ENCODE measurements at places on chromosomes 12 and 14.

DNA sequence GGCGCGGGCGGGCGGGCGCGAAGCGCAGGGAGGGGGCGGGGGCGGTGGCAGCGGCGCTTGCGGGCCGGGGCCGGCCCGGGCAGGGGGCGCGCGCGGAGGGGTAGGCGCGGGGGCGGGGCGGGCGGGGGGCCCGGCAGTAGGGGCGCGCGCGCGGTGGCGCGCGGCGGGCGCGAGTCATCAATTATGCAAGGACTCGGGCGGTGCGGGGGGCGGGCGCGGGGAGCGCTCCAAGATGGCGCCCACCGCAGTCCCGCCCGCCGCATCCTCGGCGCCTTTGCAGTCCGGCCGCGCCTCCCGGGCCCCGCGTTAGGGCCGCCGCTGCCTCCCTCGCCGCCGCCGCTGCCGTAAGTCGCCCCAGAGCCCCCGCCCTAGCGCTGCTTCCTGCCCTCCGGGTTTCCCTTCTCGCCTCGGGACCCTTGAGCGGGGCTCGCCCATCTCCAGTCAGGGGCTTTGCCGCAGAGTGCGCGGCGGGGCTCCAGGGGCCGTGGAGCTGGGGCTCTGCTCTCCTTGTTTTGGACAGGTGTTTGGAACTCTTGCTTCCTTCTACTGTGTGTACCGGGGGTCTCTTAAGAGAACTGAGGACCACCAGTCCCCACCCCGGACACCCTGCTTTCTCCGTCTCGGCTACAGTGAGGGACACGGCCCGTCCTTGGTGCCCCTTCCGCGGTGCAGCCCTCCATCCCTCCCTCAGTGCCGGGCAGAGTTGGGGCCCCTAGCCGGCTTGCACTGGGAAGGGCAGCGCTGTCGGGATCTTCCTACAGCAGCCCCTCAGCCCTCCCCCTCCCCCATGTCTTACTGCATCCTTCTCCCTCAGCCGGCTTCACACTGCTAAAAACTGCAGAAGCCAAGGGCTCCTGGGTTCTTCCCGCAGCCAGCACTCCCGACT is at the start of gene SCN8A:
TSS of gene SCN8A (plus strand) at position 218 of the 886 bp plus-strand sequence. CDS start 71,585 bp downstream, outside the sequence.
- DNase-seq: peak; percentile 17

DNA sequence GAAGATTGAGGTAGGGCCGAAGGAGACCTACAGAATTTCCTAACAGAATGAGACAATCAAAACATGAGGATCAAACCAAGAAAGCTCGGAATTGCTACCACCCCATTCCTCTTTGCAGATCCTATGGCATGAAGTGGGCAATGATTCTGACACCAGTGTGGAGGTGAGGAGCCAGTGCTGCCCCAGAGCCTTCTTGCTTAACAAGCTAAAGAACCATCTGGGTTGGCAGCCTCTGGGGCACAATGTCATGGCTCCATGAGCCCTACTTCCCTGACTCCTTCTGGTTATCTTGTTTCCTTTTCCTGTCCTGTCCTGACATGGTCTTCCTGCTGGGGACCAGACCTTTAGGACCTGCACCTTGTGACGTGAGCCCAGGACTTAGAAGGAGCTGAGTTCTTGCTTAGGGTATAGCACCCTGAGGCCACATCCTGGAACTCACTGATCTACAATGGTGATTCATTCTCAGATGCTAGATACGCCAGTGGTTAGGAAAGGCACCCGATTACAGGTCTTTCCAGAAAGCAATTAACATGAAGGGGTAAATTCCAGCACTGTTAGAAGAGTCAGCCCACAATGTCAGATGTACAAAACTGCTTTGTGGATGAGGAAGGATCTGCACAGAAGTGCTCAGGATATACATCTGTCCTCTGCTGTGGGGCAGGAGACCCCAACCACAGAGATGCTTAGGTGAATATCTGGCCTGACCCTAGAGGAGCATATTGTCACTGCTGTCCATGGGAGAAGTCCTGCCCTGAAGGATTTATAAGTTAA is 324.2 kb downstream of the ZFP36L1 start:
- peak; percentile 47 for DNase-seq

DNA sequence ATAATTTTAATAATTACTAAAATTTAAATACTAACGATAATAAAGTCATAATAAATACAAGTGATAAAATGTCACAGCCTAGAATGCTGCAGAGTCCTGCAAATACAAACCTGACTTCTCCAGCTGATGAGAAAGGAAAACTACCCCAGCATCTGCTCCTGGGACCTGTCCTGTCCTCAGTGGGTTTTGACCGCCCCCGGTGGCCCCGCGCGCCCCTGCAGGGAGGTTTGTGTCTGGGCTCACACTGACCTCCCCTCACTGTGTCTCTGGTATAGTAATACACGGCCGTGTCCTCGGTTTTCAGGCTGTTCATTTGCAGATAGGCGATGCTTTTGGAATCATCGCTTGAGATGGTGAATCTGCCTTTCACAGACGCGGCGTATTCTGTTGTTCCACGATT is 1139.4 kb downstream of the TMEM121 start:
- no peak for DNase-seq

DNA sequence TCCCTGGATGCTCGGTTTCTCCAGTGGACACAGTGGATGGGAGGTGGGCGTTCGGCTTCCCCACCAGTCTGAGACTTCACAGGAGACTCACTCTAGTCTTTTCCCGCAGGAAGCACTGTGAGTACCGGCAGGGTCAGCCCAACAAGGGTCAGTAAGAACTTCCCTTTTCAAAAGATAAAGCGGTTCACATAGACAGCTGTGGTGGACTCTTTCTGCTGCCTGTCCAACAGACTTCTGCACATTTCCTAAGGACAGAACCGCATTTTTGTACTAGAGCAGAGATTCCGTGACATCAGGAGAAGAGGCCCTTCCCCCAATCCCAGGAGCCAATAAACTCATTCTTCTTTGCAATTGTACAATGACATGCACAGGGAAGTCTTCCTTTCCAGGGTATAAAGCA is 10.4 kb downstream of the LTBR start:
- DNase-seq: no peak

GRCh38 chr14:53338192-53338591 is 185.1 kb upstream of the DDHD1 start:
- no peak for DNase-seq

GRCh38 chr14:94649543-94650443 is 37.6 kb downstream of the SERPINA3 start:
- no peak for DNase-seq

DNA sequence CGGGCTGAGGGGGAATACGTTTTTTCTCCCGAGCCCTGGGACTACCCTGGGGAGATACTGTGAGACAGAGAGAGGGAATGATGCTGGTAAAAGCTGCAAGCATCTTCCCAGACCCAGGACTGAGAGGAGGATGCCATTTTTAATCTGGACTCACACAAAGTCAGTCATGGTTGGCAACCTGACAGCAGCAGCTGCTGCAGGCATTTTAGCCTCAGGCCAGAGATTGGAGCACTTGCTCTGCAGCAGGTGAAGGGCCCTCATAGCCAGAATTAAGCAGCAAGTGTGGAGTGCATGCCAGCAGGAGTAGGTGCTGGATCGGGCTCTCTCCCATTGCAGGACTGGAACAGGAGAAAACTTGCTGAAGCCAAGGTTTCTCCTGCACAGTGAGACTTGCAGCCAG is 361.1 kb upstream of the CLEC14A start:
- no peak for DNase-seq

GRCh38 chr14:69673578-69674305 is 62.3 kb downstream of the SUSD6 start:
- DNase-seq: no peak

Measured in CD4-positive, alpha-beta T cell treated with Interleukin-6 at 100 ng/mL for 8 hours (primary cell).